LHCN-M2 (cell line): ENCODE measurements at places on chromosomes 16 and 17. TPM values are rescaled to one million over a fixed set of nuclear protein-coding genes. Genes with fewer than 3 reads are reported as not detected.

Gene CDH8
- 0.32 and 3.0 TPM in 2 replicates for total RNA-seq

Gene ALOX15B
- 0.17 and 0.58 TPM in 2 replicates for total RNA-seq

Gene KRT9
- total RNA-seq, result not detected in 2 replicates

Gene KRT25
- total RNA-seq, result not detected in 2 replicates

Gene CEP295NL
- total RNA-seq, result 0.17 and 0.32 TPM in 2 replicates

Gene KRTAP9-6
- not detected in 2 replicates for total RNA-seq

Gene ADAM11
- total RNA-seq, result 0.26 and 0.40 TPM in 2 replicates

Gene HBQ1
- total RNA-seq, result 1.5 TPM in 1 of 2 replicates, not detected in the other

Gene FSCN2
- 0.26 and 0.29 TPM in 2 replicates for total RNA-seq

Gene ZNF830
- total RNA-seq, result 10.2 and 13.4 TPM in 2 replicates

Gene FNDC8
- not detected in 2 replicates for total RNA-seq

GRCh38 chr16:19223235-19224170 lies 55.5 kb downstream of the SYT17 start:
- peak; percentile 7 for DNase-seq

- DNase-seq, result no peak
Measured at GRCh38 chr17:74937064-74938051, 1.7 kb downstream of the OTOP3 start.

DNA sequence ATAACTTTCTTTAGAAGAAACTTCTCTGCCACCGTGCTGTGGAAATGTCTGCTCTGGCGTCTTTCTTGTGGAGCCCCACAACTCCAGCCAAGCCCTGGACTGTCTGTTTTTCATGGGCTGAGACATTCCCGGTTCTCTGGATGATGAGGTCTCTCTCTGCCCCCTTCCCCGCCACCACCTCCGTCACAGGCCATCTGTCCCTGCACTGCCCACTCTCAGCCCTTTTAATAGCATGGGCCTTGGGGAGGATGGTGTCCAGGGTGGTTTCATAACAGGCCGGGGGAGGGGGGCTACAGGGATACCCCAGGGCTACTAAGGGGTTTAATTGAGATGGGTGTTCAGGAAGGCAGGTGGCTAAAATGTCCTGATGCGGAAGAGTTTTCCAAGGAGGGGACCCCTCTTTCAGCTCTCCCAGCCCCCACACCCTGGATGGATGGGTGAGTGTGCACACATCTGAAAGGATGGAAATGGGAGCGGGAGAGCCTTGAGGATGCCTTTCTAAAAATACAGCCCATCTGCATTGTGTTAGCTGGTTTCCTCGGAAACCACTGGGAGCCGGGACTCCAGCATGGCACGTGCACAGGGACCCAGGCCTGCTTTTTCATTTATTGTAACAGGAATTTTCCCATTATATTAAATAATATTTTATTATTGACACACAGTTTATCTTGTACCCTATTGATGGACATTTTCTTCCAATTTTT lies 14.6 kb upstream of the NDRG4 start:
- no peak for DNase-seq

DNA sequence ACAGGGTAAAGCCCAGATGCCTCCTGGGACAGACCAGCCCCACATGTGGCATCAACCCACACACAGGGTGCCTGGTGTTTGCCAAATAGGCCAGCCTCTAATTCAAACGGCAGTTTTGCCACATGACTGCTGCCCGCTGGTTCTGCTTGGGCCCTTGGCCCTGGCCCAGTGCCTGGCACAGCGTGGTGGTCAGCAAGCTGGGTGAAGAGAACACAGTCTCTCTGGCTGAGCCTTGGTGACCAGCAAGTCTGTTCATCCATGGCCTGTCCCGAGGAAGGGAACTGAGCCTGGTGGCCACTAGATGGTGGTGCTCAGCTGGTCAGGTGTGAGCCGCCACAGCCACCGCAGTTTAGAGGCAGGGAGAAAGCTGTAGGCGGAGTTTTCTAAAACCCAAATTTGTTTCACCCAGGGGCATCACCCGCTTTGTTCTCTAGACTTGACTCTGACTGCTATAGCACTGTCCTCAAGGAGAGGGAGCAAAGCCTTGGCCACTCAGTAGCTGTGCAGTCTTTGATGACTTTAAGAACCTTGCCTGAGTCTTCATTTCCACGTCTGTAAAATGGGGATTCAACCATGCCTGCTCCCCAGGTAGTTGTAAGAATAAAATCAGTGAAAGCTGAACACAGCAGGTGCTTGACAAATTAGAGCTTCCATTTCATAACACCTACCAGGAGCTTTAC lies 4.7 kb upstream of the GFAP start:
- DNase-seq, result peak; percentile 75

GRCh38 chr17:61118871-61119270 lies 280.8 kb upstream of the TBX2 start:
- no peak for DNase-seq

DNA sequence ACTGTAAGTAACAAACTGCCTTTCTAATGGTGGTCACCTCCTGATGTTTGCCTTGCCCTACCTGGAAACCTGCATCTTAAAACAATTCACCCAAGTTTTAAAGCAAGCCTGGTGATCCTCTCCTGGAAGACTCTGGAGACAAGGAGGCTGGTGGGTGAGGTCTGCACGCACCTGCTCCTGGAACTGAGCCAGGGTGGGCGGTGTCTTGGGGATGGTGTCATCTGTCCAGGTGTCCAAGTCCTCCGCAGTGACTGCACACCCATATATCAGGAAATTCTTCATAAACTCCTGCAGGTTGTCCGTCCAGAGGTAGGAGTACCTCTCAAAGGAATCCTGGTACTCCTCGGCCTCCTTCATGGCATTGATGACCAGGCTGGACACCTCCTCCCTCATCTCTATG lies 44.9 kb downstream of the DNAH17 start:
- no peak for DNase-seq

GRCh38 chr17:68231541-68231940 lies 16.3 kb upstream of the AMZ2 start:
- DNase-seq, result no peak

DNA sequence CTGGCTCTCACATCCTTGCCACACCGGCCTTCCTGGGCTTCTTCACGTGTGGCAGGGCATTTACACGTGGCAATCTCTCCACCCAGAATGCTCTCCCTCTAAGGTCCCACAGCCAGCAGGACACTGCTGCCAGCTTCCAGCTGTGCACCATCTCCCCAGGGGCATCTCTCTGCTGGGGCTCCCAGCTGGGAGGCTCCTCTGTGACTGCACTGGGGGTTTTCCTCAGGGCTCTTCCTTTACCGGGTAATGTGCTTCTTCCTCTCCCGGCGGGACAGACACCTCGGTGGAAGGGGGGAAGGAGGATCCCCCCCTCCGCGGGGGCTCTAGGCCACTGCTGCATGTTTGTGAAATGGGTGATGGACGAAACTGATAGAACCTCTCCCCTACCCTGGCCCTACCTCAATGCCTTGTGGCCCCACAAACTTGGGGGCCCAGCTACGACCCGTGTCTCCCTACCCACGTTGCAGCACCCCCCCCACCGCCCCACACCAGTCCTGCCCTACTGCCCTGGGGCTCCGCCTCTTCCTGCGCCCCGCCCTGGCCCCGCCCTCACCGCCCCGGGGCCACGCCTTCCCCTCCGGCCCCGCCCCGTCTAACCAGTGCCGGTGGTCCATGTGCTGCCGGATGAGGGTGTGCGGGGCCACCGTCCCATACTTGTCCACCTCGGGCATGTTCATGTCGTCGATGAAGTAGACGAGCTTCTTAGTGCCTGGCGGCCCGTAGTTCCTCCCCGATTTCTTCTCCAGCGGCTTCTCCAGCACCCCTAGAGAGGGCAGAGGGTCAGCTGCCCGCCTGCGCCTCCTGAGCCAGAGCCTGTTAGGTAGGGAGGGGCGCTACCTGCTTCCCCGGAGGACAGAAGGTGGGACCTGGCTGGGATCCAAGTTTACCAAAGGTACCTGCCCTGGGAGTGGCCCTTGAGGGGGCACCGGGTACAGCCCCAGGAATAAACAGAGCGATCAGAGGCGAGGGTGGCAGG lies 92.6 kb downstream of the DNAH17 start:
- no peak for DNase-seq

GRCh38 chr17:8477171-8477570 lies 41.5 kb downstream of the NDEL1 start:
- DNase-seq, result no peak

- no peak for DNase-seq
Measured at GRCh38 chr17:6551869-6552531, 4.4 kb downstream of the PITPNM3 start.

GRCh38 chr17:35743626-35744328 lies 9.3 kb downstream of the GAS2L2 start:
- DNase-seq, result peak; percentile 38

DNA sequence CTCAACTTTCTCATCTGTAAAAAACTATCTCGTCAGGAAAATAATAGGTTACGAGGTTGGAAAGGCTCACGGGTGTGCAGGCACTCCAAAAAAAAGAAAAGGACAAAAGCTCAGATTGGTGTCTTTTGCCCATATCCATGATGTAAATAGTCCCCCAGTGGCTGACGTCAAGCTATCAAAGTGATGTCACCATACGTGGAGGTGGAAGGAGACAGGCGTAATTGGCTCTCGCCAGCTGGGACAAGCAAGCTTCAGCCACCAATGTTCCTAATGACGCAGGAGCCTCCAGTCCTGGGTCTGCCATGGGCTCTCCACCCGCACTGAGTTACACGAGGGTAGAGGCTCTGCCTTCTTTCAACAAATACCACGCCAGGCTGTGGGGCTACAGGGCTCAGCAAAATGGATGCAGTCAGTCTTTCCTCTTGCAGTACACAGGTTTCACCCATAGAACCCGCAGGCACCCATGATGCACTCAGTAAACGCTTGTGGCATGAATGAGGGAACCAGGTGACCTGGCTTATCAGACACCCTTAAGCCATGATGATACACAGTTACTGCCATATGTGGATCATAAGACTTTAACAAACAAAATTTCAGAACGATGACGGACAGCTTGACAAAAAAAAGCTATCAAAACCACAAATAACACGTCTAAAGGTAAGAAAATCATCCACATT lies 50.5 kb downstream of the COTL1 start:
- no peak for DNase-seq

- DNase-seq, result no peak
Measured at GRCh38 chr16:24511792-24512191, 27.6 kb upstream of the RBBP6 start.

DNA sequence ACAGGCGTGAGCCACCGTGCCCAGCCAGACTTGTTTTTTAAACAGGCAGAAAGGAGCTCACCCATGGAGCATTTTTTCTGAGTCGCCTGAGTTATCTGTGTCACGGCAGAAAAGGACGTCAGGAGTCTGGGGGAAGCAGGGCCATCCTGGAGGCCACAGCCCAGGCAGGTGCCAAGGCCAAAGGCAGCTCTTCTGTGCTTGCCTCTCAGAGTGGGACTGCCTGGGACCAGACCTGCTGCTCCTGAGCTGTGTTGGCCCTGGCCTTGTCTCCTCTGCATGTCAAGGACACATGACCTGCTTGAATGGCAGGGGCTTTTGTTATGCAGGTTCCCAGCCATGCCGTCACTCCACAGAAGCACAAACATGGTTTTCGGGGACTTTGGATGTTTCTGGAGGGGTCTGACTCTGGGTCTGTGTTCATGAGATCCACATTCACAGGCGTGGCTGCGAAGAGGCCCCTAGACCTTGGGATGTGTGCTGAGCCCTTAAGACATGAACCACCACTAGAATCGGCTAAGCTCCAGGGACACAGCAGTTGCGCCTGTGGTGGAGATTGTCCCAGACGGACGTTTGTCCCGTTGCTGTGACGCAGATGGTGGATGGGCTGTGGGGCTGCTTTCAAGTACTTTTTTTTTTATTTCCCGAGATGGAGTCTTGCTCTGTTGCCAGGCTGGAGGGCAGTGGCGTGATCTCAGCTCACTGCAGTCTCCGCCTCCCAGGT lies 33.8 kb downstream of the FOXK2 start:
- DNase-seq, result no peak

DNA sequence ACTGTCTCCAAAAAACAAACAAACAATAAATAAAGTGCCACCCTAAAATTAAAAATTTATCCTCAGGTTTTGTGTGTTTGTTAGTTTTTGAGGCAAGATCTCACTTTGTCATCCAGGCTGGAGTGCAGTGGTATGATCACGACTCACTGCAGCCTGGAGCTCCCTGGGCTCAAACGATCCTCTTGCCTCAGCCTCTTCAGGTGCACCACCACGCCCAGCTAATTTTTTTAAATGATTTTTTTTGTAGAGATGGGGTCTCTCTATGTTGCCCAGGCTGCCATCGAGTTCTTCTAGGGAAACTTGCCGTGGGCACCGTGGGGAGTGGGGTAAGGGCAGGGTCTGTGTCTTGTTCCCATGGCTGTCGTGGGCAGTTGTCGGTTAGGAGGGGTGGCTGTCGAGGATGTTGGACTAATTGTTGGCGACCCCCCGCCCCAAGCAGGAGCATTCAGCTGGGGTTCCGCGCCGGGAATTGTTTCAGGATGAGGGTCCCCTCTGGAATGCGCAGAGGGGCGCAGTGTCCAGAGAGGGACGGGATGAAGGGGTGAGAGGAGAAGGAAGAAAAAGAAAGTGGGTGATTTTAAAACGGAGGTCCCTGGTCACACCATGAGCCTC lies 1.1 kb upstream of the RNF213 start:
- DNase-seq, result no peak

- no peak for DNase-seq
Measured at GRCh38 chr17:20294120-20294519, 173.2 kb downstream of the LGALS9B start.

- DNase-seq, result no peak
Measured at GRCh38 chr17:47335101-47335936, 11.6 kb downstream of the EFCAB13 start.

GRCh38 chr17:49995055-49995738 lies at the start of gene DLX3:
TSS of gene DLX3 (minus strand) at chr17:49995224. CDS start at chr17:49994998, 226 bp downstream.
- DNase-seq, result peak; percentile 80

DNA sequence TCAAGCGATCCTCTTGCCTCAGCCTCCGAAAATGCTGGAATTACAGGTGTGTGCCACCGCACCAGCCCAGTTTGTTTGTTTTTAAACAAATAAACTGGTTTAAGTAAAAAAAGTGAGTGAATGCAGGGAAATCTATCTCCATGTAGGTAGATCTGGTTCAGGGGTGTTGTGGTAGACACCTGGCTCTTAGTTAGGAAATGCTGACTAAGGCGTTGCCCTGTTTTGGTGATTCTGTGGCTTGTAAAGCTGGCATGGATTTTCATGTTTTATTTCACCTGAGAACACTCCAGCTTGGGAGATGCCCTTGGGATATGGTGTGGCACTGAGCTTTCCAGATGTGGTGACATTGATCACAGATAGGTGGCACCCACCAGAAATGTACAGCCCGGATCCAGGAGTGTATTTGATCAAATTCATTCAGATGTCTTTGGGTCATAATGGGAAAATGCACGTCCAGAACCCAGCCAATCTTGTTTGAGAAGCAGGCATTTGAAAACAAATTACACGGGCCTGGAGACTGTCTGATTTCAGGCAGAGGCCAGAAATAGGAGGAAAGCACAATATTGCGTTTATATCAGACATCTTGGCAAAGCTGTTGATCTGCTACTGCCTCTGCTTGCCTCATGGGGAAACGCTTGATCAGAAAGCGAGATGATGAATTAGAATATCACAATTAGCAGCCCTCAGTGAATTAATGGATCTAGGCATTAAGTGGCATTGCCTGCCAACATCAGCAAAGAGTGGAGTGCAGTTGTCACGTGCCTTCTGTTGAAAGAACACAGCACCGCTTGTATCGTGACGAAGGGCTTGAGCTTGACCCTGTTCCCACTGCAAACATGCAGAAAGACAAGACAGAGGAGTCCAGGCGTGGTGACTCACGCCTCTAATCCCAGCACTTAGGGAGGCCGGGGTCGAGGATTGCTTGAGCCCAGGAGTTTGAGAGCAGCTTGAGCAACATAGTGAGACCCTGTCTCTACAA lies 7.3 kb upstream of the IL34 start:
- DNase-seq, result peak; percentile 85
